ENCODE measurements at places on chromosomes 16 and 17.

- DNase-seq: no peak
Observed at GRCh38 chr17:54196751-54197150, 374.0 kb downstream of the KIF2B start.

- DNase-seq: peak; percentile 65
Observed at GRCh38 chr16:74999609-75000480, 1.0 kb downstream of the ZNRF1 start.

- DNase-seq: peak; percentile 72
Observed at GRCh38 chr17:9002606-9003354, 18.5 kb upstream of the NTN1 start.

DNA sequence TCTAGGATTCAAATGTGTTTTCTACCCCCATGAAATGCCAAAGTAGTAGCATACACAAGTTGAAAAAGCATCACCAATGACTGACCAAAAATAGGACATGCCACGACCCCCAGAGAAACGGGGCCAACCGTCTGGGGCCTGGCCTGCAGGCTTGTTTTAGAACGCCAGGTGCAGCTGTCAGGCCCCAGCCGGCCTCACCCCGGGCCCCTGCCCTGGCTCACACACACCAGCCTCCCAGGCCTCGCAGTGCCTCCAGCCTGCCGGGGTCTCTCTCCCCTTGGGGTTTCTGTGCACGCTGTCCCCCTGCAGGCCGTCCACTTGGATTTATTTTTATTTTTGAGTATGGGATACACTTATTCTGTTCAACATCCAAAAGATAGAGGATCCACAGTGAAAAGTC is 7.9 kb downstream of the KATNB1 start:
- DNase-seq: no peak

- DNase-seq: no peak
Observed at GRCh38 chr17:16534236-16534635, 34.8 kb downstream of the ZNF287 start.
